Uterine smooth muscle cell (primary cell): ENCODE measurements at places on chromosomes 16 and 17. TPM values are rescaled to one million over a fixed set of nuclear protein-coding genes. Genes with fewer than 3 reads are reported as not detected.

Gene TNFRSF13B
- total RNA-seq = not detected in 2 replicates

Gene METRNL
- total RNA-seq = 71.2 and 137 TPM in 2 replicates

Gene TMEM235
- total RNA-seq = not detected in 2 replicates

Gene CHTF18
- total RNA-seq = 13.5 and 36.5 TPM in 2 replicates

Gene MAP2K6
- 0.87 and 1.2 TPM in 2 replicates for total RNA-seq

Gene KRTAP4-3
- not detected in 2 replicates for total RNA-seq

Gene BEAN1
- total RNA-seq = 0.11 and 0.12 TPM in 2 replicates

Gene STX1B
- total RNA-seq = 2.1 and 2.5 TPM in 2 replicates

Gene MGAT5B
- total RNA-seq = 0.22 and 0.25 TPM in 2 replicates

Gene PLA2G15
- 32.1 and 38.0 TPM in 2 replicates for total RNA-seq
